Body of pancreas (tissue), 4 donors: ENCODE measurements at places on chromosomes 4 and X. TPM values are rescaled to one million over a fixed set of nuclear protein-coding genes. Genes with fewer than 3 reads are reported as not detected.
A peak's percentile ranks its signal among the peaks of the same experiment; 100 is the strongest.

DNA sequence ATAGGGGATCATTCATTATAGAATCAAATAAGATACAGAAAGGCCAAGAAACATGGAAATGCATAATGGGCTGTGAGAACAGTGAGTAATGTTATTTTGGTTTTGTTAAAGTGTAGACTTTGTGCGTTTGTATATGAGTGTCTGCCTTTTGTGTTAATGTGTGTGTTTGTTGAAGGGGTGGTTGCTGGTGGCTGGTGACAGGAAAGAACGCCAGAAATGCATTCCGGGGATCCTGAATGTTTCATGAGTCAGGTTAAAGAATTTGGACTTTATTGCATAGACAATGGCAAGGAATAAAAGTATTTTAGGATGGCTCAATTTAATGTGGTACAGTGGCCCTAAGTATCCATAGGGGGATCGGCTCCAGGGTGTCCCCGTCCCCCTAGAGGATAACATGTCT lies 1228.9 kb downstream of the PCDH7 start:
- no peaks in the 10 kb centered on the region for H3K4me1 ChIP-seq
- H3K4me3 ChIP-seq, result no peak overlapping the region
- no peaks in the 10 kb centered on the region for H3K36me3 ChIP-seq
- no peak overlapping the region for H3K27ac ChIP-seq
- no peak for DNase-seq

GRCh38 chr4:3221996-3222395 lies 27.0 kb upstream of the MSANTD1 start:
- H3K27me3 ChIP-seq, result no peaks in the 10 kb centered on the region
- peaks cover 10% of the 10 kb centered on the region for H3K36me3 ChIP-seq
- no peak overlapping the region for H3K4me3 ChIP-seq
- DNase-seq, result peak; percentile 17
- H3K27ac ChIP-seq, result no peak overlapping the region
- H3K4me1 ChIP-seq, result peaks cover 10% of the 10 kb centered on the region

- no peaks in the 10 kb centered on the region for H3K27me3 ChIP-seq
- H3K4me1 ChIP-seq, result no peaks in the 10 kb centered on the region
- H3K4me3 ChIP-seq, result no peak overlapping the region
- no peaks in the 10 kb centered on the region for H3K36me3 ChIP-seq
Measured at GRCh38 chrX:141839856-141840255, 1.7 kb downstream of the MAGEC3 start.

- H3K27ac ChIP-seq, result no peak overlapping the region
- H3K4me1 ChIP-seq, result peaks cover 52% of the 10 kb centered on the region
- no peak overlapping the region for H3K4me3 ChIP-seq
- DNase-seq, result peak; percentile 40
- H3K36me3 ChIP-seq, result no peaks in the 10 kb centered on the region
- H3K27me3 ChIP-seq, result peaks cover 35% of the 10 kb centered on the region
Measured at GRCh38 chr4:30721185-30722091, 1.3 kb downstream of the PCDH7 start.

- H3K27me3 ChIP-seq, result no peaks in the 10 kb centered on the region
- peak; percentile 4 for DNase-seq
- H3K36me3 ChIP-seq, result no peaks in the 10 kb centered on the region
- H3K4me3 ChIP-seq, result no peak overlapping the region
- no peak overlapping the region for H3K27ac ChIP-seq
- no peaks in the 10 kb centered on the region for H3K4me1 ChIP-seq
Measured at GRCh38 chrX:545452-545885, 85.1 kb upstream of the SHOX start.

- no peak for DNase-seq
- H3K4me3 ChIP-seq, result no peak overlapping the region
Measured at GRCh38 chrX:928606-929005, 283.8 kb downstream of the CRLF2 start.

- H3K27me3 ChIP-seq, result no peaks in the 10 kb centered on the region
- peaks cover 24% of the 10 kb centered on the region for H3K4me1 ChIP-seq
- H3K36me3 ChIP-seq, result no peaks in the 10 kb centered on the region
Measured at GRCh38 chr4:2963966-2964471, 648 bp downstream of the GRK4 start.

DNA sequence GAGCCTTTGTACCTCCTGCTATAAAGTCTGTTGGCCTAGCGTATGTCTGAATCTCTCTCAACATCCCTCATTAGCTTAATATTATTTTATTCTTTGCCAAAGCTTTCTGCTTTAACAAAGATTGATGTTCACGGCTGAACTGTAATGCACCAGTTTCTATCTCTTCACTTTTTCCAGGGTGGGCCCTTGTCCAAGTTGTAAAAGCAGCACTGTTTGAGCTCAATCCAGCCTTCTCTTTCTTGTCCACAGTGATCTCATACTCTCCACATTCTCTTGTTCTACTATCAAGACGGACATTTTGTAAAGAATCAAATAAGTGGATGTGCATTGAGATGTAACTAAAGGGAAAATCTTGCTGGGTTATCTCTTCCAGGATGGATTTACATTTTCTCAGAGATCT lies 34.4 kb upstream of the RTL3 start:
- no peaks in the 10 kb centered on the region for H3K4me1 ChIP-seq
- H3K27me3 ChIP-seq, result no peaks in the 10 kb centered on the region
- no peak overlapping the region for H3K27ac ChIP-seq
- no peak for DNase-seq
- no peak overlapping the region for H3K4me3 ChIP-seq

The CTAG2 gene
- total RNA-seq, result not detected

The SLC9B1 gene
- not detected for total RNA-seq

The SRPK3 gene
- total RNA-seq, result not detected

The CT45A6 gene
- not detected for total RNA-seq
